AG10803 (cell line): ENCODE measurements at places on chromosomes 1 and 21.

DNA sequence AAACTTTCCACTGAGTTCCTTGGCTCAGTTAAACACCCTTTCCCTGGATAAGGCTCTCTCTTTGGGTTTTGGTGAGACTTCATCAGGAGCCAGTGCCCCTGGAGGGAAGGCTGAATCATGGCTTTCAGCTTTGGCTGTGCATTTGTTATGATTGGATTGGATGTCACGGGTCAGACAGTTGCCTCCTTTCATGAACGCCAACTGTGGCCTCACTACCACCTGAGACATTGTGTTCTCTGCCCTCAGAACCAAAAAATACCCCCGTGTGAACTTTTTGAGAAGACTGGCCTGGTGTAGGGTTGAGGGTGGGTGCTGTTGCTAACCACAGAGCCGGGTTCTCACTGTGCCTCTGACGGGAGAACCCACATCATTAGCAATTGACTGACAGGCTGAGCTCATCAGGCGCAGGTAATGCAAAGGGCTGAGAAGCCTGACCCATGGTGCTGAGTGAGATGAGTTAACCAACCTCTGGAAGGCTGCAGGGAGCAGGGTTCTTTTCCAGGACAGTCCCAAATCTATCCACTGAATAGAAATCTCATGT is 65.6 kb downstream of the HHAT start:
- no peak for DNase-seq

- DNase-seq = no peak
These were observed 5.2 kb upstream of the S100A2 start for GRCh38 chr1:153570874-153571273.

GRCh38 chr1:241086686-241087085 is 270.3 kb downstream of the RGS7 start:
- no peak for DNase-seq

DNA sequence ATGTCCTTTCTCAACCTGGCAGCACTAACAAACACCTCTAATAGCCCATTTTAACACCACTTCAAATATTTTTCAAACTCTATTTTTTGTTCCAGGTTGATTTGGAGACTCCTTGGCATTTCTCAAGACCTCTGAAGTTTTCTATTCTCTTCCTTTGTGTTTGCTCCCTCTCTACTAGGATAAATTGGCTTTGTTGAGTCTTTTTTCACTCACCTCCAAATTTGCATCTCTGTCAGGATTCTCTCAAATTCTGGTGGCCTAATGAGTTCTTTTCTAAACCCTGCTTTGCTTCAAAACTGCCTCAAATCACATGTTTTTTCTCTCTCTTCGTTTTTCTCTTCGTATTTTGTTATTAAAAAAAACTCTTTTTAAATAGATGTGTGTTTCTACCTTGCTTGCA is 582.2 kb upstream of the ADGRL4 start:
- DNase-seq = no peak

DNA sequence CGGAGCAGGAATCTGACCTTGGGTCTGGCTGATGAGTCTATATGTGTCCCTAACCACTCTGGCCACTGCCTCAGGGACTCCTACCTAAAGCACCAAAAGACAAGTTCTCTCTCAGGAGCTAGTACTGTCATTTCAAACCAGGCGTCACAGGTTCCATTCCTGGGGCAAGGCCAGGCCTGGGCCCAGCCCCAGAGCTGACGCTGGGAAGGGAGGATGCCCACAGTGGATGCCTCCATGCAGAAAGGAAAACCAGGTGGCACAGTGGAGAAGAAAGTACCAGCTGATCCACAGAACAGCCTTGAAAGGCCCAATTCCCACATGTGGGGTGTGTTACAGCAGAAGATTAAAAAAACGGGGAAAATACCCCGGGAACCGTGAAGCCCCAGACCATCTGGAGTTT is 77.4 kb downstream of the DMRTB1 start:
- DNase-seq = no peak

GRCh38 chr1:21234779-21235178 is 55.5 kb downstream of the ECE1 start:
- peak; percentile 57 for DNase-seq

- no peak for DNase-seq
These were observed 44.9 kb upstream of the ECE1 start for GRCh38 chr1:21335088-21335691.

- no peak for DNase-seq
These were observed 373.0 kb downstream of the PLPP3 start for GRCh38 chr1:56206391-56206790.

DNA sequence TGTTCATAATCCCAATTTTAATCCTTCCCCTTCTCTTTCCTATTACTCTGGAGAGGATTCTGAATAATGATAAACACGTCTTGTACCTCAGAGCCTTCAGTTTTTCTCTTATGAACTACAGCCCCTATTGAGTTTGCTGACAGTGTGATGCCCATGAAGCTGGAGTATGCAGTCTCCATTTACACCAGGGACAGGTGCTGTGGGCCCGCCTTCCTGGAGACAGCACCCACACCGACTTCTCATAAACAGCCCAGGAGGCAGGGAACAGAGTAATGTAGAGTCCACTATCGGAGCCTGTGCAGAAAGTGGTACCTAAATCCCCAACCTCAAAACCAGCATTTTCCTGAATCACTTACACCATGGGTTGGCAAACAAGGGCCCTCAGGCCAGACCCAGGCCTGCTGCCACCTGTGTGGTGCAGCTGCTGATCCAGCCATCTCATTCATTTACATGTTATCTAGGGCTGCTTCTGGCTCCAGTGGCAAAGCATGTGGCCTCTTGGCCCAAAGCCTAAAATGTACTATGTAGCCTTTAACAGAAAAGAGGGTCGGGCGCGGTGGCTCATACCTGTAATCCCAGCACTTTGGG is 95.1 kb upstream of the KRTAP19-8 start:
- no peak for DNase-seq

- DNase-seq = no peak
These were observed 648.9 kb downstream of the SMYD3 start for GRCh38 chr1:245858022-245858721.

DNA sequence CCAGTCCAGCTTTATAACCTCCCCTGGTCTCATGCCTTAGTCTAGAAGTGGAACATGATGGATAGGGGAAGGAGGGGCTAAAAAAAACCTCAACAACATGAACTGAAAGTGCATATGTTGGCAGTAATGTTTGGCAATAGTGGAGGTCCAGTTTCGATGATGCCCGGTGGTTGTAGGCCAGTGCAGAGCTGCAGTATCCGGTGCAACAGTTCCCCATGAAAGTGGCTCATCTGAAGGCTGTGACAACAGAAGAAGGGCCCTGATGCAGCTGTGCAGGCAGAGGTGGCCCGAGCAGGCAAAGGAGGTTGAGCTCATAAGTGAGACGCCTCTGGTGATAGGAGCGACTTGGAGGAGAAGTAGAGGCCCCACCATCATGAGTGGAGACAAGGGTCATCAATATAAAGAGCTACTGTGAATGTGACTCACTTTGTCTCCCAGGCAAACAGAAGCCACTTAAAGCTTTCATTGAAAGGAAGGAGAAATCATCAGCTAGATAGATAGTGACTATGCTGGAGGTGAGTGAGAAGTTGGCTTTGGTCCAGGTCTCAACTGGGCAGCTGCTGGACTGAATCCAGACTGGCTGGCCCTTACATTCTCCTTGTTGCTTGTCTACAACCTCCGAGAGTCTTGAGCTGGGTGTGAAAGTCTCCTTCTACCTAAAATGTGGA is 10.2 kb upstream of the CREG1 start:
- no peak for DNase-seq

GRCh38 chr1:54995013-54995760 is 3.5 kb upstream of the BSND start:
- no peak for DNase-seq

DNA sequence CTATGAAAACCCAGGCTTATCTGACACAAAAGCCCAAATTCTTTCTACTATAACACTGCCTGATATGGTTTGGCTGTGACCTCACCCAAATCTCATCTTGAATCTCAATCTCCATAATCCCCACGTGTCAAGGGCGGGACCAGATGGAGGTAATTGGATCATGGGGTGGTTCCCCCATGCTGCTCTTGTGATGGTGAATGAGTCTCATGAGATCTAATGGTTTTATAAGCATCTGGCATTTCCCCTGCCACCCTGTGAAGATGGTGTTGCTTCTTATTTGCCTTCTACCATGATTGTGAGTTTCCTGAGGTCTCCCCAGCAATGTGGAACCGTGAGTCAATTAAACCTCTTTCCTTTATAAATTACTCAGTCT is 123.3 kb upstream of the USP24 start:
- DNase-seq = no peak
